ENCODE measurements at places on chromosomes 7 and 10.

DNA sequence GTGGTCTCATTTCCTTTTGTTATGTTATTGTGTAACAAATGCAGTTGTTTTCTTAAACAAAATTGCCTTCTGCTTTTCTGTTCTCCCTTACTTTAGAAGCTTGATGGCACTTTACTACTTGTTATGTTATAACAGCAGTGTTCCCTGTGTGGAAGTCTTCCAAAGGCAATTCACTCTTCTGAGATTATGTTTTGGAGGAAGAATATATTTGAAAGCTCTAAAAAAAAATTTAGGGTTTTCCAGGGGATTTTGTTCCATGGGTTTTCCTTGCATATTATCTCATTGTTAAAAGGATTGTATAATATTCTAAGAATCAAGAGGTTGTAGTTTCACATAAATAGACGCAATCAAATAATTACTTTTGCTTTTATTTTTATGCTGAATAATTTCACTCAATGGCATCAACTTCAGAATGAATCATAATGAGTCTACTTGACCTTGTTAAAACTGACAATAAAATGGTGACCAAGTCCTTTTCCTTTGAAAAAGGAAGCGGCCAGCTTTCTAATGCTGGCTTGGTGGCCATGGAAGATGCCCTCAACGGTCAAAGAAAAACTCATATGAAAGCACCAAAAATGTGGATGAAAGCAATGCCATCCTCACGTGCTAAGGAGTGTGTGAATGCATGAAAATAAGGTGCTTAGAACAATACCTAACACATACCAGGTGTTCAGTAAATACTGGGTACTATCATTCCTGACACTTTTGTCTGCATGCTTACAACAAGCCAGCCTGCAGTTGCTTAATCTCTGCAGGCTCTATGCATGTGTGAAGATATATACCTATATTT is 92.4 kb upstream of the KLF6 start:
- DNase-seq = no peak
- H3K27me3 ChIP-seq = no peaks in the 10 kb centered on the region
- H3K27ac ChIP-seq = no peak overlapping the region
- no peaks in the 10 kb centered on the region for H3K4me1 ChIP-seq

DNA sequence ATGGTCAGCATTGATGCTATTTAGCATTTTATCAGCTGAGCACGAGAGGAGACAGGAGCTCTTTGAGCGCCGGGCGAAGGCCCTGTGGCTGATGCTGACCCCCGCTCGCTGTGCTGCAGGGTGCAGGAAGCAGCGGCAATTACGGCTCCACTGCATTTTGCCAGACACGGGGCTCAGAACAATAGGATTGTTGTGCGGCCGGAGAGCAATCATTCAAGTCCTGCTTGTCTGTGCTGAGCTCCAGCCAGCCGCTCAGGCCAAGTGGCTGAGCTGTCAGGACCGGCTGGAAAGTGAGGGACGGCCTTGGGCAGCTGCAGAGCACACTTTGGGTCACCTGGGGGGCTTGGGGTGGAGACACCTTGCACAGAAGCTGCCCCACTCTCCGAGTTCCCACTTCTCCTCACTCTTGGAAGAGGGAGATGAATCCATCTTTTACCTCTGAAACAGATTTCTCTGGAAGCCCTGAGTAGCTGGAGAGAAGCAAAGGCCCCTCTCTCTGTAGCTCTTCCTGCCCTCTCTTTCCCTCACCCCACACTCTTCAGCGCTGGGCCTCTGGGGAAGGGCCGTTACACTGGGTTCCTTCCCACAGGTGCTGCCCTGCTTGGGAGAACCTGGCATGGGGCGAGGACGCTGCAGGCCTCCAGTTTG is 17.3 kb upstream of the ADARB2 start:
- H3K27ac ChIP-seq = no peak overlapping the region
- no peaks in the 10 kb centered on the region for H3K36me3 ChIP-seq
- H3K27me3 ChIP-seq = no peaks in the 10 kb centered on the region
- DNase-seq = no peak
- no peak overlapping the region for H3K4me3 ChIP-seq

DNA sequence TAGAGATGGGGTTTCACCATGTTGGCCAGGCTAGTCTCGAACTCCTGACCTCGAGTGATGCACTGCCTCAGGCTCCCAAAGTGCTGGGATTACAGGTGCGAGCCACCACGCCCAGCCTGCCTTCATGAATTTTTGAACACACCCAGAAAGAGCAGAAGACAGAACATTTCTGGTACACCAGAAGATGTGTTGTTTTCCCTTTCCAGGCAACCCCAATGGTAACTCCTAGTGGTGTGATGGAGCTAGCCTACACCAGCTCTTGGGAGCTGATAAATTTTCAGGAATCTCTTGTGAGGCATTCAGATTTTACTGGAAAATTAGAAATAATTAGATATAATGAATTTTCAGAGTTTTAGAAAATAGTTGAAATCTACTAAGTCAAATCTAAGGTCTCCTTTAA is 904 bp upstream of the CCDC7 start:
- no peak for DNase-seq
- H3K27me3 ChIP-seq = no peaks in the 10 kb centered on the region
- H3K4me1 ChIP-seq = no peaks in the 10 kb centered on the region
- H3K27ac ChIP-seq = peak overlapping the region; percentile 98
- peak overlapping the region; percentile 81 for H3K4me3 ChIP-seq

- no peak overlapping the region for H3K4me3 ChIP-seq
- H3K36me3 ChIP-seq = no peaks in the 10 kb centered on the region
- H3K27ac ChIP-seq = no peak overlapping the region
- no peaks in the 10 kb centered on the region for H3K4me1 ChIP-seq
These were observed 45.3 kb downstream of the CYP17A1 start for GRCh38 chr10:102791754-102792395.

- H3K4me3 ChIP-seq = no peak overlapping the region
- H3K4me1 ChIP-seq = no peaks in the 10 kb centered on the region
- H3K27ac ChIP-seq = peak overlapping the region; percentile 72
- no peaks in the 10 kb centered on the region for H3K36me3 ChIP-seq
- H3K27me3 ChIP-seq = no peaks in the 10 kb centered on the region
These were observed 1084.2 kb downstream of the KCNMA1 start for GRCh38 chr10:76553263-76554032.

All from uterus (tissue), 4 donors.